ENCODE measurements at places on chromosomes 13 and 19.

DNA sequence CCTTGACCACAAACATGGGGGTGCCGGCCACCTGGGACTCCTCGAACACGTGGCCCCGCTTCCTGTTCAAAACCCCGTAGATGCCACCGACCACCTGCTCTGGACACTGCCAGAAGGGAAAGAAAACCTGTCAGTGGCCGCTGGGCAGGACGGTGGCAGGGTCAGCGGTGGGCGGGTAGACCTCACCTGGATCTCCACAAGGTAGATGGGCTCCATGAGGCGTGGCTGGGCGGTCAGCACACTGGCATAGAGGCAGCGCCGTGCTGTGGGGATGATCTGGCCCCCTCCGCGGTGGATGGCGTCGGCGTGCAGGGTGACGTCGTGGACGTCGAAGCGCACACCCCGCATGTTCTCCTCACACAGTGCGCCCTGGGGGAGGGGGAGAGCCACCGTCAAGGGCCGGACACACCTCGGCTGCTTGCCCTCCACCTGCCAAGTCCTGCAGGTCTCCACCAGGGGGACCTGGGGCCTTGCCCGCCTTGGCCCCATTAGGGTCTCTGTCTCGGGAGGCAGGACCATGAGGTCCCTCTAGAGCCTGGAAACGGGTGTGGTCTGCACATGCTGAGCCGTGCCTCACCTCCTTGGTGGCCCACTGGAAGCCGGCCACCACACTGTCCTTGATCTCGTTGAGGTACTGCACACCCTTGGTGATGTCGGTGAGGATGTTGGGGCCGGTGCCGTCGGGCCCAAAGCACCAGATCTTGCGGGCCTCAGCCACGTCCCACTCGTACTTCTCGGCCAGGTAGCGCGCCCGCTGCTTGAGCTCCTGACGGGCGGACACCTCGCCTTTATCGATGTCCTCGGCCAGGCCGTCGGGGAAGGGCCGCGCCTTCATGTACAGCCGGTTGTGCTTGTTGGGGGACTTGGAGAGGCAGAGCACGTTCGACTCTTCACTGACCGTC, 6.6 kb upstream of the DAPK3 start:
- DNase-seq = no peak

GRCh38 chr19:42412227-42412626, 15.0 kb downstream of the LIPE start:
- DNase-seq = no peak

GRCh38 chr13:100535426-100536135, 53.0 kb downstream of the GGACT start:
- no peak for DNase-seq

- DNase-seq = no peak
These were observed 415.8 kb upstream of the KLF12 start for GRCh38 chr13:74550039-74550438.

DNA sequence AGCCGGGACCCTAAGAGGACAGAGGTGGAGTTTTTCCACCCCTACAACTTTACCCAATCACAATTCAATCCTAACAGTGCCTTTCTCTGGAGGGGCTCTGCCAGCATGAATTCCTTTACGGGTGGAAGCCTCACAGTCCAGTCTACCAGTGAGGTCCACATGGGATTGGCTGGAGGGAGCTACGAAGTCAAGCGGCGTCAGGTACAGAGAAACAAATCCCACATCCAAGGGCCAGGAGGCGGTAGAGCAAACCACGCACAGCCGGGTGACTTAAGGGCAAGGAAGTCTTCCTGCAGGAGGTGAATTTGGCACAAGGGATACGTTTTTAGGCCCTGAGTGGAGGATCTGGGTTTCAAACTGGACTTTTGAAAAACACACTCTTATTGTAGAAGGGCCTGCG, 199.6 kb downstream of the UQCRFS1 start:
- no peak for DNase-seq

- no peak for DNase-seq
These were observed 427 bp downstream of the ZNF160 start for GRCh38 chr19:53102756-53103233.

DNA sequence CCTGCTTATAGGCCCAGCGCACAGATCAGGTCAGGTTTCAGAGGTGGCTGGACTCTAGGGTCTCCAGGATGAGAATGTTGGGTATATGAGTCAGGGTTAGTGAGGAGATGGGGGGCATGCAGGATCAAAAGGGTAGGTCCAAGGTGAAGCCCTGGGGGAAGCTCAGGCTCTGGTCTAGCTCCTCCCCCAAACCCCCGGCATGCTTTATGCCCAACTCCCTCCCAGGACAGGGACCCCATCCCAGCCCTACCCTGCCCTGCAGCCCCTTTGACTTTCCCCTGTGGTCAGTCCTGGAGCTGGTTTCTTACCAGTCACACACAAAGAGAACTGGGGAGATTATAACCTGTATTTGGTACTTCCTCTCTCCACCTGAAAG, 9.8 kb upstream of the CEACAM18 start:
- DNase-seq = no peak

- DNase-seq = peak; percentile 63
These were observed 7.5 kb downstream of the ZNF610 start for GRCh38 chr19:52343548-52343947.

- no peak for DNase-seq
These were observed 26.4 kb downstream of the RUBCNL start for GRCh38 chr13:46360604-46361003.

DNA sequence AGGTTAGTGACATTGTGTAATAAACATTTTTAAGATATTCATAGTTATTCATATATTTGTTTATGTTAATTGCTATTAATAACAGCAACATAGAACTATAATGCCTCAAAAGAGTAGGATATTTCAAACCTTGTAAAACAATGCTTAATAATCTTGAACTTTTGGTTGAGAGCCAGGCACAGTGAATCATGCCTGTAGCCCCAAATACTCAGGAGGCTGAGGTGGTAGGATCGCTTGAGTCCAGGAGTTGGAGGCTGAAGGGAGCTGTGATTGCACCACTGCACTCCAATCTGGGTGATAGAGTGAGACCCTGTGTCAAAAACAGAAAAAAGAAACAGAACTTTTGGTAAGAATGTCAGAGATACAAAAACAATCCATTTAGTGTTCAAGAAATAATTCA, 213.9 kb upstream of the SLITRK1 start:
- DNase-seq = no peak

DNA sequence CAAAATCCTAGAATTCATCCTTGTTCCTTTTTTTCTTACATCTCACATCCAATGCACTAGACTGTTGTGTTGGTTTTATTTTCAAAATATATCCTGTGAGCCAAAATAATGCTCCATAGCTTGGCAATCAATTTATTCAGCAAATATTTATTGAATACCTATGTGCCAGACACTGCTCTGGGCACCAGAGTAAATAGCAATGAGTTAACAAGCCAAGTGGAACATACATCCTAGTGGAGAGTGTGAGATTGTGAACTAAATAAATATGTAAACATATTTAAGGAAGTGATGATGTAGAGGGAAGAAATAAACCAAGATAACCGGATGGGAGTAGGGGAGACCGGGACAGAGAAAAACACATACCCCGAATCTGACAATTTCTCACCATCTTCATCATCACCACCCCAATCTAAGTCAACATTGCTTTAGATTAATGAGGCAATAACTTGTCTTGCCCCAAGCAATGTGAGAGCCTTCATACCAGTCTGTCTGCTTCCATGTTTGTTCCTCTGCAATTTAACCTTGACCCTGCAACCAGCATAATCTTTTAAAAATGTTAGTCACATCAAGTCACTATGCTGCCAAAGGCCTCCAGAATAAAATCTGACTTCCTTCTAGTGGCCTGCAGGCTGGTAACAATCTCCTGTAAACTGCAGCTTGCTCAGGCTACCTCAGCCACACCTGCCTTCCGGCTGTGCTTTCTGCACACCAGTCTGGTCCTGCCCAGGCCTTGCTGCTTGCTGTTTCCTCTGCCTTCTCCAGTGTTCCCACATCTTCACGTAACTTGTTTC, 199.2 kb downstream of the DLEU7 start:
- no peak for DNase-seq

DNA sequence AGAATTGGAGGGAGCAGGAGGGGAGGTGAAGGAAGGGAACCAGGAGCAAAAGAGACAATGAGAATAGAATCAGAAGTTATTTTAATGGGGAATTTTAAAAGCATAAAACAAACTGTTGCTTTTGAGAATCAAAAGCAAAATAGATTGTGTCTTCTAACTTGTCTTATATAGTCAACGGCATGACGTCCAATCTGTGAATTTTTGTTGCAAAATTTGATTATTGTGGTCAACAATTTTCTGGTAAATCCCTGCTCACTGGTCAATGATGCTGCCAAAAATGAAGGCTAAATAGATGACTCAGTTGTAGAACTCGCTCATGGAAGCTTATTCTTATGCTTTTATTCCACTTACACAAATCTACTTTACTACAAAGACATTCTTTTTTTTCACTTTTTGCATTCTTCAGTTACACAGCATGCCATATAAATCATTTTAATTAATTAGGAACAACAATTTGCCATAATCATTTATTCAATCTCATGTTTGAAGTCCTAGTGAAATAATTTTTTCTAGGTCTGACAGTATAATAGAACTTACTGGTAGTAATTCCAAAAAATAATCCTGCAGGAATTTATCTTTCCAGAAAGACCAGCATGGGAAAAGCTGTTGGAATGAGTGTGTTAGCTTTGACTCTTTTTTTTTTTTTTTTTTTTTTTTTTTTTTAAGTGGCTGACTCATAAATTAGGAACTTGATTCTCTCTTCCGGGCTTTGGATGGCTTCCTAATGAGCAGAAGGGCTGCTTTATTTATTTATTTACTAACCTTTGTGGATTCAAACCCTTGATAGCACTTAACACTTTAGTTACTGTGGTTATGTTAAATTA, 256.9 kb downstream of the SPRY2 start:
- peak; percentile 45 for DNase-seq

- DNase-seq = no peak
These were observed 443.4 kb downstream of the TBC1D4 start for GRCh38 chr13:75038393-75039113.

- DNase-seq = no peak
These were observed 77.8 kb downstream of the ITGBL1 start for GRCh38 chr13:101530293-101530692.

DNA sequence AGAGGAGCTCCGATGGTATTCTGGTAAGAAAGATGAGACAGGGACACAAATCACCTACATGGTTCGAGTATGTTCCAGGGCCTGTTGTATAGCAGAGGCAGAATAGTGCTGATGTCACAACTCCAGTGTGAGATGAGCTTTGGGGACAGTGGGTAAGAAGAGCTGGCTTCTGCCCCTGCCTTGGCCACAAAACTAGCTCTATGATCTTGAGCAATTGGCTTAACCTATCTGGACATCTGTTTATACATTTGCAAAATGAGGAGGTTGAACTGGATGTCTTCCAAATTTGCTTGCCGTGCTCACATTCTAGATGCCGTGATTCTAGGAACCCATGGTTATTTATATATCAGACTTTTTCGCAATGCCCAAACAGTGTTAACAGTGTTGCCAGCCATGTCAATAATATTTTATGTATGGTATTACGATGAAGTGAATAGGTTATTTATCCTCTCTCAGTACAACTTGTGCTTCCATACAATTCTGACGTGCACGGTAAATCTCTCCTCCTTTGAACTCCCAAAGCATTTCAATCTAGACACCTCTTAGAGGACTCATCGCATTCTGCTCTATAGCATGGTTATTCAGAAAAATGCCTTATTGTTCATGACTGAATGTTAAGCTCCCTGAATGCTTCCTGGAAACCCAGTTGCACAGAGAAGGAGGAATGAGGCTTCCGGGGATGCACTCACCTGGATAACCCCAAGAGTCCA, 316.0 kb downstream of the FOXO1 start:
- DNase-seq = no peak

DNA sequence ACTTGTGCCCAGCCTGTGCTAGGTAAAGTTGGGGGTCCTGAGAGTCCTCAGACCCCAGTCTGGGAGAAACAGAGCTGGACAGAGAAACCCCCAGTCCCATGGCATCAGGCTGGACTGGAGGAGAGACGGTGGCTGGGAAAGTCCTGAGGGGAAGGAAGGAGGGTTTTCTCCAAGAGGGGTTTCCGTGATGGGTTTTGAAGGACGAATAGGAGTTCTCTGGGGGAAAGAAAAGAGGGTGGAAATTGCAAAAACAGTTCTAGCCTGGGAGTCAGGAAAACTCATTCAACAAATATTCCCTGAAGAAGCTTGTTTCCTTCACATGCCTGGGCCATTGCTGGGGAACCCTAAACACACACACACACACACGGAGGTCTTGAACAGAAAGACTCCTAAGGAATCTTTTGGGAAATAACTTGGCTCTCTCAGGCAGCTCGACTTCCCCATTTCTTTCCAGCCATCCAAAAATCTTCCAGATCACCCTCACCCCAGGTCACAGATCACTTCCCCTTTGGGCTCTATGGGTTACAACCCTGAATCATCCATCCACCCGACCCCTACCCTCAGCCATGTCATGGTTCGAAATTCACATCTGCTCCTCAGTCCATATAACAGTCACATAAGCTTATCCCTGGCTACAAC, 47.5 kb downstream of the COLGALT1 start:
- DNase-seq = no peak

GRCh38 chr13:113288880-113289279, 8.2 kb upstream of the LAMP1 start:
- DNase-seq = no peak

DNA sequence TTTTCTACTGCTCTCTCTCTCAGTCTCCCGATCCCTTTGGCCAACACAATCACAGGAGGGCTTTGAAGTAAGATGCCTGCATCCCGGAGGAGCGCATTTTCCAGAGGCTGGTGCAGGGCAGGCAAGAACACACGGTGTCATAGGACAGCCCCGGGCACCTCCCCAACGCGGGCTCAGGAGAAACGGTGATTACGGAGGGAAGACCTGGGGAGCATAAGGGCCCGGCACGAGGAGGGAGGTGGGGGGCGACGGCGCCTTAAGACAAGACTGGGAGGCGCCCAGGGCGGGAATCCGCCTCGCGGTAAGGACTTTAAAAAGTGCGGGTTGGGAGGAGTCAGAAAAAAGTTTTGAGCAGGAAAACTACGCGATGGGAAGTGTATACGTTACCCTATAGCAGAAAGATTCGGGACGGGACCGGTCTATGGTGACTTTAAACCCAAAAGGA, 18.7 kb upstream of the ZNF888 start:
- DNase-seq = peak; percentile 35

GRCh38 chr13:78520425-78520824, 82.9 kb downstream of the POU4F1 start:
- no peak for DNase-seq

Data from dermis microvascular lymphatic vessel endothelial cell (primary cell).